T-helper 1 cell (primary cell): ENCODE measurements at places on chromosomes 11 and 22.
A peak's percentile ranks its signal among the peaks of the same experiment; 100 is the strongest.

GRCh38 chr22:26481694-26482093 lies 1.9 kb downstream of the HPS4 start:
- no peak for DNase-seq

DNA sequence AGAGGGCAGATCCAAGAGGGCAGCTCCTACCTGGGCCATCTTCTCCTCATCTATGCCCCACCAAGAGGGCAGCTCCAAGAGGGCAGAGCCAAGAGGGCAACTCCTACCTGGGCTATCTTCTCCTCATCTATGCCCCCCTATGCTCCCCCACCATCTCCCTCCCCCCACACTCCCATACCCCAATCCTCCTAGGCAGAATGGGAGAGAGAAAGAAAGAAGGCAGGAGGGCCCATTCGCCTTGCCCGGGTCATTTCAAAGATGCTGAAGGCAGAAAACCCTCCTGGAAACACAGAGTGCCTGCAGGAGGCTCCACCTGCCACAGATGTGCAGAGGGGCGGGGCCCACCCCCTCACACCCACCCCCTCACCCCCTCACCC lies 78.5 kb downstream of the BUD13 start:
- no peak for DNase-seq

DNA sequence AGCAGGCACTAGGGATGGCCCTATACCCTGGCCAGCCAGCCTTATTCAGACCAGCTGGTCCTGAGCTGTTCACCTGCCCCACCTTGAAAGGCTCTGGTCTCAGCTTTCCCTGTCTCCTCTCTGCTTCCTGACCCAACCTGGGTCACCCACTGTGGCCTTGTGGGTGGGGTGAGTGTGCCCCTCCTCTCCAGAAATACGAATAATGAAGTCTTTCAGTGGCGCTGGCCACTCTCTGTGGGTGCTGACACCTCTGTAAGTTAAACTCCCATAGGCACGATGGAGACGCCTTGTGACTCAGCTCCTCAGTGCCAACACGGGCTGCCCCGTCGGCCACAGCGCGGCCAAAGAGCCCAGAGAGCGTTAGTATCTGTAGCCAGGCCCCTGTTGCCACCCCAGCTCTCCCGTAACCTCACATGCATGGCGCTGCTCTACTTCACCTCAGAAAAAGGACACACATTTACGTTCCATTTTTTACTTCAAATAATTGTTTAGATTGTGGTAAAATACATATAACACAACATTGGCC lies 74.6 kb upstream of the SEPTIN5 start:
- no peak for DNase-seq

GRCh38 chr11:43576803-43577521 lies 103.6 kb upstream of the HSD17B12 start:
- no peak for DNase-seq

DNA sequence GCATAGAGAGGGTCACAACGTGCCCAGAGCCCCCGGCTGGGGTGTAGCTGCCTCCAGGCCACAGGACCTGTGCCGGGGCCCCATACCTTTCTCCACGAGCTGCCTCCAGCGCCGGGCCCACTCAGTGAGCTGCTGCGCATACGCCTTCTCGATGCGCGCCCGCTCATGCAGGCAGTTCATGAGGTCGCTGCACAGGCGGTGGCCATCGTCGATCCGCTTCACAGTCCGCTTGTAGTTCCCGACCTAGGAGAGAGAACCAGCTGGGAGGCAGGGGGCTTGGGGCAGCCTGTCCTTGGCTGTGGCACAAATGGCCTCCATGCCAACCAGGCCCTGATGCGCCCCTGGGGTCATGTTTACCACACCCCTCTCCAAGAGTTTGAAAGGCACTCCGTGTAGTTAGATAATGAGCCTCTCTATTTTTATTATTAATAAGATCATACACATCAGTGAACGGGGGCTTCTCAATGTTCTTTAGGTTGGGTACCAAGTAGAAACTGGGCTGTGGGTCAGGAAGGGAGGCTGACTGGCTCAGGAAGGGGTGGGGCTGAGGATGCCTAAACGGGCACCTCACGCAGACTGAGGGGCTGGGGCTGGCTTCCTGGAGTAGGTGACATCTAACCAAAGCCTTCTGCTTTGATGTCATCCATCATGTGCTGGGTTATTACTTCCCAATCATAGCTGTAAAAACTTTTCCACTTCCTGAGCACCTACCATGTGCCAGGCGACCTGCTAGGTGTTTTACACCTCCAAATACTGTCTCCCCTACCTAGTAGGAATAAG lies 36.5 kb upstream of the ARFGAP3 start:
- DNase-seq: no peak

- no peak for DNase-seq
These were observed 6.2 kb downstream of the ADAMTS15 start for GRCh38 chr11:130454491-130455252.

DNA sequence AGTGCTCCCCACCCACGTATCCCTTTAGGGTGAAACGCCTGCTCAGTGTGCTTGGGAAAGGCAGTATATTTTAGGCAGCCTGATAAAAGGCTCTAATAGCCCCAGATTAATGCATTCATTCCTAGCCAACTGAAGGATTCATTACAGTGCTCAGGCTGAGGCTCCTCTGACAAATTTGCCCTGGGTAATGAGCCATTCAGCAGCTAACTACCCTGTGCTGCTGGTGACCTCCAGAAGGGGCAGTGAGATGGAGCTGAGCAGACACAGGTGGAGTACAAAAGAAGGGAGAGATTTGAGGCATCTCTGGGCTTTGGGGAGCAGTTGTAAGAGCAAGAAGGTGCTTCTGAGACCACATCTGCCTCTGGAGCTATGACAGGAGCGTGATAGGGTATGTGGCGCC lies 817.0 kb downstream of the NTM start:
- no peak for DNase-seq

GRCh38 chr11:100740440-100740839 lies 53.4 kb downstream of the ARHGAP42 start:
- no peak for DNase-seq

DNA sequence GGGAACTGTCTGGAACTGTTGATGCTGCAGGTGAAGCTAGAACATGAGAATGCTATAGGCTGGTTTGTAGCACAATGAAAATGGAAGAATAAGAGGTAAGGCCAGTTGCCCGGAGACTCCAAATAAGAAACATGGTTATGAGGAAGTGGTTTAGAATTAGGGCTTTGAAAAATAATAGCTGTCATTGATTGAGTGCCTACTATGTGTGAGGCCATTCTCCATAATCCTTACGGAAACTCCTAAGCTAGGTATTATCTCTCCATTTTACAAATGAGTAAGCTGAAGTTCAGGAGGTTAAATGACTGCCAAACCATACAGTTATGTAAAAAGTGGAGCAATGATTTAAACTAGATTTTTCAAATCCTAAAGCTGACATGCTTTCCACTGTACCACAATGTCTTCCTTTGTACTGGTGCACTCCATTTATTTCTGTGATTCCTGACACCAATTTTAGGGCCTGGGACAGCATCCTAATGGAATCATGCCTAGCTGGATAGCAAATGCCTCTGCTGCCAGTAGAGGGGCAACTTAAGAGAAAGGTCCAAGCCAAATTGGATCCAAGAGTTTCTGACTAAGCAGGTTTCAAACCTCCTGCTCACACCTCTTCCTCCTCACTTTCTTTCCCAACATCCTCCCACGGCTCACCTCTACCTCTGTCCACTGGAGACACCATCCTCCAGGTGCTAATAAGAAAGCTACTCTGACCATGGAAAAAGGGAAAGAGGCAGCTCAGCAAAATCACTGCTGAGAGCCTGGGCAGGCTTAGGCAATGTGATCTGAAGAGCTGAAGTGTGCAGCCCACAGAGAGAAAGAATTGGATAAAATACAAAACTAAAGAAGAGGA lies 46.9 kb upstream of the PICALM start:
- no peak for DNase-seq

- no peak for DNase-seq
These were observed 52.9 kb downstream of the GAB4 start for GRCh38 chr22:16955081-16955480.

DNA sequence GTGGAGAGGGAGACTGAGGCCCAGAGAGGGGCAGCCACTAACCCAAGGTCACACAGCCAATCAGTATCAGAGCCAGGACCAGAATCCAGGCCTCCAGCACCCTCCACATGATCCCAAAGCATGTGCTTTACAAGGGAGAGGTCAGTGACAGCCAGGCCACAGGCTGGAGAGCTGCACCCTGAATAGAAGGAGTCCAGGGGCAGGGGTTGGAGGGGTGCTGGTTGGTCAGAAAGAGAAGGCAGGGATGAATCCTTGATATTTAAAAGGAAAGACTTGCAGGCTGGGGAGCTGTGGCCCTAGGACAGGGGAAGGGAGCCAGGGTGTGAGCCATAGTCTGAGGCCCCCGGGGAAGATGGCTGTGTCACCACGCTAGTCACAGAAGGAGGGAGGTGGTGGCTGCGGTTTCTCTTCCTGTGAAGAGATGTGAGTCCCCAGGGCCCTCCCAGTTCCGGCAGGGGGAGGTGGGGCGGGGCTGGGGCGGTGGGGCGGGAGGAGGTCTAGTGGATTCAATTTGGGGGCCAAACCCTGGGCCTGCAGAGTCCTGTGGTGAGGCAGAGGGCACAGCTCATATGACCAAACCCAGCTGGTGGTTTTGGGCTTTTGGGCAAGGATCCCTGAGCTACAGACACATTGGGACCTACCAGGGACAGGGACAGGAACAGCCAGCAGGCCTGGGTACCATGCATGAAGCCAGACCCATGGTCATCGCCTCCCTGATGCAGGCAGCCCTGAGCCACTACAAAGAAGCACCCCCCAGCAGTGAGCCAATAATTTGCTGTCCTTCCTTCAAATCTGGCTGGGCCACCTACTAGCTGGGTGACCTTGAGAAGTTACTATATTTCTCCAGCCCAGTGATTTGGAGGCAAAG lies 14.0 kb downstream of the RAC2 start:
- peak; percentile 83 for DNase-seq

DNA sequence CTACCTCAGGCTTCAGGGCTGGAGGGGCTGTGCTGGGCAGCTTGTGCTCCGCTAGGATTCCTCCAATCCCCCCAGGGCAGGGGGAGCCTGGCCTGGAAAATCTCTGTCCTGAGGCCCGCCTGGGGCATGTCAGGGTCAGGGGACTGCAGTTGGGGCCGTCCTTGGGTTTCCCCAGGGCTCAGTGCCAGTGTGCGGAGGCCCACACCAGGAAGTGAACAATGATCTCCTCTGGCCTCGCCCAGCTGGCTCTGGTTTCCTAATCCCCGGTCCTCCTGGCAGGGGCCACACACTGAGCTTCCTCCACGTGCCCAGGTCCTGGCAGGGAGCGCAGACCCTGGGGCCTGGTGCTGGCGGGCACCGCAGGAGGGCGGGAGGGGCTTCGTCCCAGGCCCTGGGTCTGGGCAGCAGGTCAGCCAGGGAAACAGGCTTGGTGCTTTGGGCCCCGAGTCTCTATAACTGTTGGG lies 1.4 kb upstream of the MUC2 start:
- DNase-seq: peak; percentile 4

GRCh38 chr11:33694346-33695050 lies 6.1 kb downstream of the C11orf91 start:
- no peak for DNase-seq

GRCh38 chr22:39170825-39171622 lies 18.5 kb upstream of the CBX7 start:
- DNase-seq: peak; percentile 65

DNA sequence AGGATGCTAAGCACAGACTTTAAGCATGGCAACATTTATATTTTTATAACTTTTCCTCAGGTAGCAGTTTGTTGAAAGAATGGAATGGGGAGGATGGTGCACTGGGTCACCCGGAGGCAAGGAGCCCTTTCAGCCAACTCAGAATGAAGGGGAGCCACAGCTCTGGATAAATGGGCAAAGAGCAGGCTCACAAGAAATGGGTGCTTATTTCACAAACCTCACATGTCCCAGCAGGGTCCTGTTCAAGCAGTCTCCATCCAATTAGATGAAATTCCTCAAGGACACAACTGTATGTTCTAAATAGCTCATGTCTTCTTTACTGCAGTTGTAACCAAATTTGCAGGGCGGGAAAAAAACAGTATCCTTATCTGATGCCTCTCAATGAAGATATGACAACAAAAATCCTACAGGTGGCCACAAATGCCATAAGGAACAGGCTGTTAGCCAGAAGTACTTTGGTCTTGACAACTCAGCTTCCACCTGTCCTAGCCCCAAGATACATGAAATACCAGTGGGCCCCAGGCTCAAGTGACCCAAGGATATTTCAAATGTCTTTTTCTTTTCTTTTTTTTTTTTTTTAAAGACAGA lies 48.2 kb downstream of the MAPK1 start:
- no peak for DNase-seq

GRCh38 chr11:8839306-8839956 lies 71.6 kb upstream of the AKIP1 start:
- no peak for DNase-seq

- DNase-seq: no peak
These were observed 22.4 kb upstream of the LRRC10B start for GRCh38 chr11:61486011-61486620.

DNA sequence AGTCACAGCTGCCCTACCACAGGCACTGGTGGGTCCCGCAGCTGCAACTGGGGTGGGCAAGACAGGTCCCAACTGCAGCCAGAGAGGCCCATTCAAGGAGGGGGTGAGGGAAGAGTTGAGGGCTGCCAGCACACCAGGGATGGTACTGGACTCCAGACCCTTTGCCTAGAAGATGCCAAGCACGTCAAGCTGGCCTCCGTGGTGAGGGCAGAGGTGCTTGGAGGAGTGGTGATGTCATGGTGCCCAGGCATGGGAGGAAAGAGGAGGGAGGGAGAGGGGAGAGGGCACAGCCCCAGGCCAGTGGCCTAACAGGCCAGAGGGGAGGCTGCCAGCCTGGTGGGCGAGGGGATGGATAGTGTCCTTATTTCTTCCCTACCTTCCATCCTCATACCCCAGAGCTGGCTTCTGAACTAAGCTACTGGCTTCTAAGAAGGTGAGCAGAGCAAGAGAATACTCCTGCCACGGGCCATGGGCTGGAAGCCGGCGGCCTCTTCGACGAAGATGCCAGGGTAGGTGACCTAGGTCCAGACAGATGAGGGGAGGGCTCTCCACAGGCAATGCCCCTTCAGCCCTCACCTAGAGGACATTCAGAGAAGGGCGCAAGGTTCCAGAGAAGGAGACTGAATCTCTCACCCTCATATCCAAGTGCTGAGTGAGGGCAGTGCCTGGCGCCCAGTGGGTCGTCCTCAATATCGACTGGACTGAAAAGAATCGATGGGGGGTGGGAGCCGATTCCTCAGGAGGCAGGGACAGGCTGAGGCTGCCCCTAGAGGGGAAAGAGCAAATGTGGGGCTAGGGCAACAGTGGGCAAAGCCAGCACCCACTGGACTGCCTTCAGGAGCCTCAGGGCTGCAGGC lies 1.8 kb downstream of the SYT7 start:
- DNase-seq: no peak

GRCh38 chr11:36292311-36292722 lies 3.1 kb upstream of the COMMD9 start:
- DNase-seq: no peak
